ENCODE measurements at places on chromosomes 1 and 21.

- no peak for DNase-seq
Measured at GRCh38 chr1:178594133-178594532, 81.2 kb downstream of the TEX35 start.

- DNase-seq, result no peak
Measured at GRCh38 chr21:45982758-45983648, 1.4 kb downstream of the COL6A1 start.

DNA sequence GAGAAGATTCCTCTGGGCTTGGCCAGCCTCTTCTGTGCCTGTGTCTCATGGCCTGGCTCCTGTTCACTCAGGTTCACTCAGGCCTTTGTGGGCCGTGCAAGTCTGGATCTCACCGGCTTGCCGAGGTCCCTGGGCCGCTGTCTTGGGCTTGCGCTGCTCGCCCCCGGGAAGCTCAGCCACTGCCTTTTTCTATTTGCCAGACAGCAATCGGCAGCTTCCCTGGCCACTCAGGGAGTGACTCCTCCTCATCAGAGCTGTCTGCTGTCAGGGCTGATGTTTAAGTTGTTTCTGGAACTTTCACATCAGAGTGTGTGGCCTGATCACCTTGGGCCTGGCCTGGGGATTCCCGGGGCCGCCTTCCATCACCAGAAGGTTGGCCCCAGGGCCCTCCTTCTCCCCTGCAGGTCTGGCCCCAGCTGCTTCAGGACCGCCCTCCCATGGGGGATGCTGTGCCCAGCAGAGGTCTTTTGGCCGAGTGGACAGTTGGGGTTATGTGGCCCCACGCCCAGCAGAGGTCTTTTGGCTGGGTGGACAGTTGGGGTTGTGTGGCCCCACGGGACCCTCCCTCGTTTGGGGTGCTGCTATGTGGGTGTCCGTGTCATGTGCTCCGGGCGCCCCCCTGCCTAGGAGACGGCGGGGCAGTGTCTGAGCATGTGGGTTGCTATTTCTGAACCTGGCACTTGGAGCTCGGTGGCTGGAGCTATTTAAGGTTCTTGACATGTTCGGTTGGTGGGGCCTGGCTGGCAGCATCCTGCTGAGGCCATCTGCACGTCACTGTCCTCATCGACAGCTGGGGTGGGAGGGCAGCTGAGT, 12.5 kb downstream of the SLX9 start:
- no peak for DNase-seq

DNA sequence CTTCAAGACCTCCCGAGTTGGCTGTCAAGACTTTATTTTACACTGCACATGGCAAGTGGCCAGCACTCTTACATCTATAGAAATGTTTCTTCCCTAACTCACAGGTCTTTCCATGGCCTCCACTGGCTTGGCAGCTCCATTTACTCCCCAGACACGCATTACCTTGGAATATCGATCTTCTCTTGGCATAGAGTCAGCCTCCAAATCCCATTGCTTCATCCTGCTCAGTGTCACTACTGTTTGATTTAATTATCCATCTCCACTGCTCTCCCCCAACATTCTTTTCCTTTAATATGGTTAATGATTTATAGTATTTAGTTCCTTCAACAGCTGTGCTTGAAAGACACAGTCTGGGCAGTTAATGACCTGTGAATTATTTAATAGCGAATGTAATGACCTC, 241.2 kb upstream of the MAP1LC3C start:
- no peak for DNase-seq

DNA sequence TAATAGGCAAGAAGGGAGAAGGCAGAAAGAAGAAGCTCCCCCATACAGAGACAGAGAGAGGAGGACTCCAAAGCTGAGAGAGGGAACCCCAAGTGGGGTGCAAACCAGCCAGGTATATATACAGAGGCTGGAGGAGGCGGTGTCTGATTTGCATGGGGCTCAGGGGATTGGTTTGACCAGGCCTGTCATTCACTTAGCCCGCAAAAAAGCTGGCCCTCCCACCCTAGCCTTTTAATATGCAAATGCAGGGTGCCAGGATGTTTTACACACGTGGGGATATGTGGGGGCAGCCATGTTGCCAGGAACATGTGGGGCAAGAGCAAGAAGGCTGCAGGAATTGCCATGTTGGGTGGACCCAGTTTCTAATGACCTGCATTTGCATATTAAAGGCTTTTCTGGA, 37.0 kb upstream of the TENT5B start:
- no peak for DNase-seq

GRCh38 chr1:111669268-111669667, 49.7 kb downstream of the RAP1A start:
- DNase-seq, result peak; percentile 17

DNA sequence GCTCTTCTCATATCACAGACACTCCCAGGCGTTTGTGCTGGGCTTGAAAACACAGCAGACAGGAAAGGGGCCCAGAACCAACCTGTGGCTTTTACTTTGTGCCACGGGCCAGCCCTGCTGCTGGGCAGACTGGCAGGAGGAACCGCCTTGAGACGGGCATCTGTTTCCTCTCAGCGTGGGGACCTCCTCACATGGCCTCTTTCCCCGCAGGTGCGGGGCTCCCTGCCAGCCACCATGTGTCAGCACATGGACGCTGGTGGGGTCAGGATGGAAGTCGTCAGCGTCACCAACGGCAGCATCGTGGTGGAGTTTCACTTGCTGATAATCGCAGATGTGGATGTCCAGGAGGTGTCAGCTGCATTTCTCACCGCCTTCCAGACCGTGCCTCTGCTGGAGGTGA, 47.8 kb downstream of the UMODL1 start:
- no peak for DNase-seq

GRCh38 chr1:53319296-53320101, 8.4 kb downstream of the LRP8 start:
- DNase-seq, result no peak

GRCh38 chr1:222061711-222062359, 319.9 kb upstream of the DUSP10 start:
- no peak for DNase-seq

DNA sequence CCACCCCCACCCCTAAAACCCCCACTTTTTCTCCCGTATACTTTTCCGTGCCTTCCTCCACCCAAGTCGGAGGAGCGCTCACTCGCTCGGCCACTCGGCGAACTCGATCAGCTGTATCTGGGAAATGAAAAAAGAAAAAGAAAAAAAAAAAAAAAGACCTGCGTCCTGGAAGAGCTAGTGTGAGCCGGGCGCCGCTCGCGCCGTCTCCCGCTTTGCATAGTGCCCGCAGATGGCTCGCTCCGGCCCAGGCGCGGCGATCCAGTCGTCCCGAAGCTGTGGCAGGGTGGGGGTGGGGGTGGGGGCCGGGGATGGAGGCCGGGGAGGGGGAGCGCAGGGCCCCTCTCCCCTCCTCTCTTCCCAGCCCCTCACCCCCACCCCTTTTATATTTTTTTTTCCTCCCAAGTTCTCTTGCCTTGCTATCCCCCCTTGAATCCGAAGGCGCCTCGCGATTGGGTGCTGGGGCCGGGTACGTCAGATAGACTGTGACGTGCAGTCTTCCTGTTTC, 299 bp upstream of the PROX1 start:
- no peak for DNase-seq

- DNase-seq, result peak; percentile 52
Measured at GRCh38 chr1:156498432-156499193, 2.0 kb downstream of the MEF2D start.

GRCh38 chr1:230255991-230256390, 170.1 kb downstream of the PGBD5 start:
- no peak for DNase-seq

- DNase-seq, result peak; percentile 46
Measured at GRCh38 chr1:44700573-44700972, 26.1 kb downstream of the ARMH1 start.

- peak; percentile 47 for DNase-seq
Measured at GRCh38 chr1:157369808-157370521, 182.3 kb downstream of the FCRL5 start.

GRCh38 chr1:26470878-26471497, 1.3 kb upstream of the HMGN2 start:
- DNase-seq, result no peak

DNA sequence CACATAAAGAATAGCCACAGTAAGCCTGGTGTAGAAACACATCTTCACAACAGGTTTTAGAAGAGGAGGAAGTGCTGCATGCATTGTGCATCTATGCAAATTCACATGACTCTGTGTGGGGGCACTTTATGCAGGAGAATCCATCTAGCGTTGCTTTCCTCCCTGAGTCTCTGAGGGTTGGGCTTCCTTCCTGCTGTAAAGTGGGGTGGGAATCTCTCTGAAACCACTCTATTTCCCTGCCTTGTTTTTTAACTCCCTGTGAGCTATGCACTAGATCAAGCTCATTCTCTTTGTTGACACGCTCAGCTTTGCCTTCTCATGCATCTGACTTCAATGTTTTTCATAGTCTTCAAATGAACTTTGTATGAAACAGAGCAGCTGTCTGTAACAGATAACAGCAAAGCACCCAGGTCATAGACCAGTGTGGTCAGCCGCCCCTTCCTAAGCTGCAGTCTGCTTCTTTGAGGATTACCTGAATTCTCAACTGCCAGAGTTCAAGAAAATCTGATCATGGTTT, 102.7 kb upstream of the DPH5 start:
- DNase-seq, result peak; percentile 23

DNA sequence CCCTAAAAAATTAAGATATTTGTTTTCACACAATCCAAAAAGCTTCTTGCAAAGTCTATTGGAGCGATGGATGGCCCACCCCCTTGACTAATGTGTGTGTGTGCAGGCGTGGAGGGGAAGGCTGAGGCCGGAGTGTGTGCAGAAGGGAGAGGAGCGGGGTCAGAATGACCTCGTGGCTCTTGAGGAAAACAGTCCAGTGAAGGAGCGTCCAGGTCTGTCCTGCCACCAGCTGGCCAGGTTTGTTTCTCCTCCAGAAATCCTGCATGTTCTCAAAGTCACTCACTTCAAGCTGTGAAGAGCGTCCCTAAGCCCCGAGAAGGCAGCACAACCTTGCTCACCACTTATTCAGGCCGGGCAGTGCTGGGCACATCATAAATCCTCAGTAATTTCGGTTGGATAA, 69.5 kb upstream of the SSX2IP start:
- no peak for DNase-seq

DNA sequence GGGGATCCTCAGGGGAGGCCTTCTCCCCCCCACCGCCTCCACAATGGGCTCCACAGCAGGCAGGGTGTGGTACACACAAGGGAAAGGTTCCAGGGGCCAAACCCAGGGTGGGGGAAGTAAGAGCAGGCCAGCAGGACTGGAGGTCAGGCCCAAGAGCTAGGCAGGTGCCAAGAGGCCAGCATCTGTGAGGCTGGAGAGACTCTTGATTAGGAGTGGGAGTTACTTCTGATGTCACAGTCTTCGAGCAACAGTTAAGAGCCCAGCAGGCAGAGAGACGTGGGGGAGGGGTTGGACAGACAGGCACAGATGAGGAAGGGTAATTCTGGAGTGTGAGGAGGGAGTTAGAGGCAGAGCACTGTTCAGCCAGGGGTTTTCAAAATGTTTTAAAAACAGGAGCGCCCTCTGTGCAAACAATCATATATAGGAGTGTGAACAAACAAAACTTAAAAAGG, 55.8 kb downstream of the SLC9A1 start:
- DNase-seq, result peak; percentile 77

DNA sequence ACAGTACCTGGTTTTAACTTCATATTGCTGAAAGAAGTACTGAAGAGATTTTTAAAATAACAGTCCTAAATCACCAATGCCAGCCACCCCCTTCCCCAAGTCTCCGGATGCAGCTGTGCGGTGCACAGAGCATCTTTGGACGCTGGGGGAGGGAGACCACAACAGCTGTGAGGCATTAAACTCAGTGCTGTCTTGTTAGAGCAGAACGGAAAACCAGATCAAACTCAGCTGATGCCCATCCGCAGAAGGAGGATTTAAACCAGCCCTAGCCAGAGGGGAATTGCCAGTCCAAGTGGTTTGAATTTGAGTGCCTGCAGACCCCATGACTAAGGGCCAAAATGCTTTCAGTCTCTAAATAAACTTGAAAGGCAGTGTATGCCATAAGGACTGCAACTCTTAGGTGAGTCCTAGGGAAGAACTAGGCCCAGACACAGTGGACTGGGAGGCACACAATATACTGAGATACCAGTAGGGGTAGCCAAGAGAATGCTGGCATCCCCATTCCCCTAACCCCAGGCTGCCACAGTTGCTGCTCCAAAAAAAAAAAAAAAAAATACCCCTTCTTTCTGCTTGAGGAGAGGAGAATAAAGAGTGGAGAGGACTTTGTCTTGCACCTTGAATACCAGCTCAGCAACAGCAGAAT, 576.2 kb downstream of the NEGR1 start:
- no peak for DNase-seq

DNA sequence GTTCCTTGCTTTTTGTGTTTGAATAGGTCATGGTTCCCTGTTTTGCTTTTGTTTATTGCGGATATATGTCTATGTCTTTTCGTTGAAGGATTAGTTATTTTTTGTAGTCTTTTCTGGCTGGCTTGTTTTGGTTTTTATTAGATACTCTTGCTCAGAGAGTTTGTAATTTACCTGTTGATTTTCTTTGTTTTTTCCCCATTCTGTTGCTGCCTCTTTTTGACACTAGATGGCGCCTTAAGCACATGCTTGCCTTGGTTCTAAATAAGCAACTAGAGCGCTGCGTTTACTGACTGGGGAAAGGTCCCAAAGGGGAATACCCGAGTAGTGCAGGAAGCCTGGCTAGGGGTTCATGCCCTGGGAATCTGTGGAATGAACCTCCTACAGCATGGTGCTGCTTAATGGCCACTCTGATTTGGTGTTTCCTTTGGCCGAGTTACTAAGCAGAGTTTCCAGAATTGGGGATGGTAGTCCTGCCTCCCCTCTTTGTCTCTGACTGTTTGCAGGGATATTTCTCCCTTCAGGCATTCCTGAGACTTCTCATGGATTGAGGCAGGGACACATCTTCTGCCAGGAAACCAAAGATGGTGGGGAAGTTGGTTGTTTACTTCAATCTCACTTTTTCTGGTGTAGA, 143.2 kb downstream of the PTPRU start:
- DNase-seq, result peak; percentile 45

- DNase-seq, result no peak
Measured at GRCh38 chr1:32817815-32818786, 648 bp downstream of the S100PBP start.

DNA sequence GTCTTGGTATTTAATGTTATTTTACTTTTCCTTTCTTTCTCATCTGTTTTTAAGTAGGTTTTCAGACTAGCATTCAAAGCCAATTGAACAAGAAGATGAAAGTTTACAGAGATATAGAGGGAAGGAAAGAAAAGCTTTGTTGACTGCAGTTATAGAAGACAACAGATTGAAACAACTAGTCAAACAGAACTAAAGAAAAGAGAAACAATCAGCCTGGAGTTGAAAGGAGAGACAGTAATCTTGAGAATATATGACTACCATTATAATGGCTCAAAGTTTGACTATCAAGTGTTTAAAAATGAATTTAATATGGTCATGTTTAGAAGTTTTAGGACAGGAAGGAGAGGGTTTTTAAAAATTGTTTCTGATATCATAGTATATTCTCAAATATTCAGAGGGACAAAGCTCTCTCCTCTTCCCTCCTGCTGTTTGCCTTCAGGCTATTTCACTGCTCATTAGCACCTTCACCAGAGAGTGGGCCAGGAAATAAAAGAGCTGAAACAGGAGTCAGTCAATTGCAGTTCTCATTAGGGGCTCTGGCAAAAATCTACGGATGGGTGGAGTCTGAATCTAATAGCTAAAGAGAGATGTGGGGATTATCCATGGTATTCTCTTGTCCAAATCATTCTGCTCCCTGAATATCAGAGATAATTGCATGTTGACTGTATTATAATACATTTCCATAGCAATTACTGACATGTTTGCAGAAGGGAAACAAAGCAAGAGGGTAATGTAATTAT, 577.8 kb downstream of the BRINP3 start:
- no peak for DNase-seq

- no peak for DNase-seq
Measured at GRCh38 chr1:39277879-39278278, 73.4 kb downstream of the MACF1 start.

All from amniotic epithelial cell (primary cell).